NB4 (cell line): ENCODE measurements at places on chromosomes 5 and 9.
A peak's percentile ranks its signal among the peaks of the same experiment; 100 is the strongest.

DNA sequence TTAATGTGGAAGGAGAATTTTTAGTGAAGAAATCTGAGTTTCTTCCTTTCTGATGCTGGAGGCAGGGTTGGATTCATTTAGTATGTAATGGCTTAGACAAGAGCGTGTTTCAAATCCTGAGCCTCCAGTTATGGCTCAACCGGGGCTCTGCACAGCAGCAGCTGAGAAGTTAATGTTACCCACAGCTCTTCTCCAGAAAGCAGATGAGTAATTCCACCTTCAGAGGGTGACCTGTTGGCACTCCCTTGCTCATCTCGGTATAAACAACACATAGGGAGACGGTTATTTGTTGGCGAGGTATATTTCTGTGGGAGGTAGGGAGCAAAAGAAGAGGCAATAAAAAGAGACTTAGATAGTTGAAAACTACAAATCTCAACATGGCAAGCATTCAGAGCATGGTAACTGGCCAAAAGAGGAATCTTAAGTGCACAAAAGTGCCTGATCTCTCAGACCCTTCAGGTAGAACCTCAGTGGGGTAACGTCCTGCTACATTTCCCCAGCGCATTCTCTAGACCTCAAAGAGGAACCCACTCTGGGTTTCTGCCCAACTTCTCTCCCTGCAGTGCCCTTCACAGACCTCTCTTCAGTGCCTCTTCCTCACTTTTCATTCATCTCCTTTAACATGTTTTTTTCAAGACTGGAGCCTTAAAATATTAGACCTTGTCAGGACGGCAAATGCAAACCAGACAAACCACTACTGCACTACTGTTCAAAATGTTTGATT, 417.5 kb upstream of the ADAMTSL1 start:
- DNase-seq, result no peak

DNA sequence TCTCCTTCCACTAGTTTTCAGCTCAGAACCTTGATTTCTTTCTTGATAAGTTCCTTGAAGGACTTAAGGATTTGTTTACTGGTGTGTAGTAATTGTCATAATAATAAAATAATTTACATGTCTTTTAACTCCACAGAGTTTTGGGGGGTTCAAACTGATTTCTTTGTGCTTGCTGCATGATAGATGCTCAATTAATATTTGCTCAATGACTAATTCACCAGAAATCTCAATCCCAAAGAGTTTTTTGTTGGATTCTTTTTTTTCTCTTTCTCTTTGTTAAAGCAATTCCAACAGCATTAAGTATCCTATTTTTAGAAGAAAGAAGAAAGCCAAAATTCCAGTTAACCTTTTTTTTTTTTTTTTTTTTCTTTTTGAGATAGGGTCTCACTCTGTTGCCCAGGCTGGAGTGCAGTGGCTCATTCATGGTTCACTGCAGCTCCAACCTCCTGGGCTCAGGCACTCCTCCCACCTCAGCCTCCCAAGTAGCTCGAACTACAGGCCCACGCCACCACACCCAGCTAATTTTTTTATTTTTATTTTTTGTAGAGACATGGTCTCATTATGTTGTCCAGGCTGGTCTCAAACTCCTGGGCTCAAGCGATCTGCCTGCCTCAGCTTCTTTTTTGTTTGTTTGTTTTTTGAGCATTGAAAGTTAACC, 10.8 kb downstream of the FAF2 start:
- no peak for DNase-seq

DNA sequence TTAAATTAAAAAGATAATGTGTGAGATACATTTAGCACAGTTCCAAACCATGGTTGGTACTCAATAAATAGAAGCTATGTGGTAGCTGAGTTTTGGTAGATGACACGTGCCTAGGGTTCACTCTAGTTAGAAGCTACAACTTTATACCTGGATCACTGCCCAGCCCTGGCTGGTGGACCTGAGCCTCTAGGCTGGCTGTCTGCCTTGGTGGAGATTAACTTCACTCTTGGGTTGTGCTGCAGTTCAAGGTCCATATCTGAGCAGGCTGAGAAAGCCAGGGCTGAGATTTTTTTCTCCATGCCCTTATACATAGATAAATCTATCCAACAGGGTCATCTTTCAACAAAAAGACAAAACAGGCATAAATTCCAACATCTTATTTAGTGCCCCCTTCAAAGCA, 44.6 kb upstream of the SPDL1 start:
- no peak for DNase-seq

DNA sequence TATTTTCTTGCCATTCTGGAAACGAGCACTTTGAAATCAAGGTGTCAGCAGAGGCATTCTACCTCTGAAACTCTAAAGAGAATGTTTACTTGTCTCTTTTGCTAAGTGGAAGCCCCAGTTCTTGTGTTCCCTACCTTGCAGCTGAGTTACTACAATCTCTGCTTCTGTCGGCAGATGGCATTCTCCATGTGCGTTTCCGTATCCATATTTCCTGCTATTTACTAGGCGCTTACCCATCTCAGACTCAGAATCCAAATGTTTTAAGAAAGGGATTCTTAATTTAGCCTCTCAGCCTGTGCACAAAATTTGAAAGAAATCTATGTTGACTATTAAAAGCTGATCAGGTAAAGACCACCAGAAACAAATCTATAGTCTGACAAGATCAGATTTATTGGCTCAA, 221.3 kb upstream of the FTMT start:
- no peak for DNase-seq

DNA sequence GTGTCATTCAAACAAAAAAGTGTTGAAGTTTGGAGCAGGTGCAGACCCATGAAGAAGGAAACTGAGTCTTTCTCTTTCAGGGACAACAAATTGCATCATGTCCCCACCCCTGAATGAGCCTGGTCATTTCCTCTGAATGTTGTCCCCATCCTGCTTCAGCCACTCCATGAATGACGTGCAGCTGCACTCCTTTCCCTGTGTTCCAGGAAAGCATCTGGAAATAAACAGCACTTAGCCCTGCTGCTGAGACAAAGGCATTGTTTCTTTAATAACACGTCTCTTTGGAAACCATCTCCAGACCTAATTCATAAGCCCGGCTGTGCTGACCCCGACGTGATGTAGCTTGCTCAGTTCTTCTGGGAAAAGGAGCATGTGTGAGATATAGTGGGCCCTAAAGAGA, 682.3 kb downstream of the BRINP1 start:
- no peak for DNase-seq

DNA sequence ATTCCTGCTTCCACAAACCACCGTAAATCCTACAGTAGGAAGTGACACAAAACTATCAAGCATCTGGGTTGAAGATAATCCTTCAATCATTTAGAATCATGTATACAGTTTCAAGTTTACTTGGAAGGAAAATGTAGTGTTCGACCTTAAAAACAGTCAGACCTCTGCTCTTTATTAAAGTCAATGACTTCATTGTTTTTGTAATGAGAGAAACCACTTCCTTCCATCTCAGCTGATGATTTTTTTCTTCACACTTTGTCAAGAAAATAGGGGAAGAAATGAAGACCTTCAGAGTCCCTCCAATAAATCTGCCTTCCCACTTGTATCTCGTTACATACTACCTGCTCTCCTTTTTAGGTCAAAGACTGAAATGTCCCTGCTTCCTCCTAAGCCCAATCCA, 30.1 kb downstream of the TUSC1 start:
- no peak for DNase-seq

DNA sequence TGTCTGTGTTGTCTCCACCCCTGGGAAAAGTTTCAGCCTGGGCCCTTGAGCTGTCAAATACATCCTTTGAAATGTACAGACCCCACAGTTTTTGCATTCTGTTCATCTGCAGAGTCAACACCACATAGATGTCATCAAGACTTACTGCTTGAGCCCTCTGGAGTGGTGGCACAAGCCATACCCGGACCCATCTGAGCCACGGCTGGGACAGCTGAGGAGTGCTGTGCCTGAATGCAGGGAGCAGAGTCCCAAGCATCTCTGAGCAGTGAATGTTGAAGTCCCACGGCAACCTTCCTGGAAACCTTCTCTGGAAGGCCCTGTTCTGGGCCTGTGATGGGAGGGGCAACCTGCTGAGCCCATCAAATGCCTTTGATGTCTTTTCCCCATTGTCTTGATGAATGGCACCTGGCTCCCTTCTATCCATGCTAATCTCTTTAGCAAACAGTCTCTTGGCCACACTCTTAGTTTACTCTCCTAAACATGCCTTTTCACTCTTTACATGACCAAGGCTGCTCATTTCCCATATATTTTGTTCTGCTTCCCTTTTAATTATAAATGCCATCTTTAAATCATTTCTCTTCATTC, 92.5 kb downstream of the ATPSCKMT start:
- DNase-seq, result no peak

DNA sequence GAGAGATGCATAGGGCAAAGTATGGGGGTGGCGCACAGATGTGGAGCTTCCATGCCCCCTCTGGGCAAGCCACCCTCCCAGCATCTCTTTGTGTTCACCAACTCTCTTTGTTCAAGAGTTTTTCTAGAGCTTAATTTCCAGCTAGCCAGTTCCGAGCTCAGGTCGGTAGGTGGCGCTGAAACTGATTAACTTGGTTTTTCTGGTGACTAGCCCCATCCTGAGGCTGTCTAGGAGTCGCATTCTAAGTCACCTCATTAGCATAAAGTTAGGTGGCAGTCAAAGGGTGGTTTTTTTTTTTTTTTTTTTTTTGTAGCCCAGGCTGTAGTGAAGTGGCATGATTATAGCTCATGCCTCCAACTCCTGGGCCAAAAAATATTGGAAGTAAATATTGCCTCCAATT, 476.4 kb downstream of the KDM4C start:
- peak; percentile 84 for DNase-seq

- DNase-seq, result peak; percentile 82
These were observed 400.0 kb downstream of the ARRDC3 start for GRCh38 chr5:90983148-90983547.

DNA sequence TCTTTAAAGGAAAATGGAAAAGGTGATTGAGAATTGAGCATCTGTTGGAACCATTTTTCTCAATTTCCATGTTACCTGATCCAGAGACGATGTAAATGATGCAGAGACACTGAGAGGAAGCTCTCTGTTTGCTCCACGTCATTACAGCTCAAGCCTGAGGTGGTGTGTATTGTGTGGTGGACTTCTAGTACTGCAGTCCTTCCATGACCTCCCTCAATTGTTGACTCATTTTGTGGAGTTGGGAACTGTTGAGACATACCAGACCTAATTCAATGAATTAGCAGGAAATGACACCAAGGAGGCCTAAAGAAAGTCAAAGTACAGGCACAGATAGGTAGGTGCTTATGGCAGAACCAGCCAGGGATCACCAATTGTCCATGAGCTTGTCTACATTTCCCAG, 15.6 kb upstream of the LVRN start:
- peak; percentile 11 for DNase-seq

- no peak for DNase-seq
These were observed 104.4 kb downstream of the FANCC start for GRCh38 chr9:95213117-95213516.
